Fibroblast of skin of scalp (primary cell): ENCODE measurements at places on chromosomes 4 and X.

DNA sequence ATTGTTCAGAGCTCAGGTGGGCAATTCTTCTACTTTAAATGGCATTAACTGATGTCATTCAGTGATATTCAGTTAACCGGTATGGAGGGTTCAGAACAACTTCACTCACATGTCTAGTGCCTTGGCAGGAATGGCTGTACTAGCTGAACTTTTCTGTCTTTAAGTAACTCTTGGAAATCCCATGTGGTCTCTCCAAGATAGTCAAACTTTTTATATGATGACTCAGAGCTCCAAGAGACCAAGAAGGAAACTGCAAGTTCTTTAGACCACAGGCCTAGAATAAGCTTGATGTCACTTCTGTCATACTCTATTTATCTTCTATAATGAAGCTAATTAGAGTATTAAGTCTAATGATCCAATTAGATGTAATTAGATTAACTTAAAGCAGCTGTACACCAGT is 24.9 kb downstream of the LHFPL1 start:
- DNase-seq: peak; percentile 66

- no peak for DNase-seq
These were observed 32.2 kb upstream of the EIF1AX start for GRCh38 chrX:20173856-20174255.

DNA sequence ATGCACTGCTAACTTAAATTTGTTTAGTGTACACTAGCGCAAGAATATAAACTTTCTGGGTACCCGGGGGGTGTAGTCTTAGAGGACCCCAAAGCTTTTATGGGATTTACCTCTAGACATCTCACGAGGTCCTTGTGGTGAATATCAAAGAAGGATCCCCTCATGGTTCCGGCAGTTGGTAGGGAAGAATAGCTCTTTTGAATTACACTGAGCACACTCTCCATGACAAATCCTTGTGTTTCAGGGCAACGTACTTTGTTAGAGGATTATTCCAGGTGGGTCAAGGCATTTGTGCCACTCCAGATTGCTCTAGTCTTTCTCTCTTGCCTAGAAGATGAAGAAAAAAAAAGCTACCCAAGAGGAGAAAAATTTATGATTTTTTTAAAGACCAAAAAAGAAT is 387.6 kb downstream of the PDHA2 start:
- DNase-seq: no peak

GRCh38 chrX:69066021-69066757 is 99.1 kb downstream of the PJA1 start:
- DNase-seq: no peak

GRCh38 chr4:120658772-120659171 is 263.8 kb downstream of the PRDM5 start:
- no peak for DNase-seq

DNA sequence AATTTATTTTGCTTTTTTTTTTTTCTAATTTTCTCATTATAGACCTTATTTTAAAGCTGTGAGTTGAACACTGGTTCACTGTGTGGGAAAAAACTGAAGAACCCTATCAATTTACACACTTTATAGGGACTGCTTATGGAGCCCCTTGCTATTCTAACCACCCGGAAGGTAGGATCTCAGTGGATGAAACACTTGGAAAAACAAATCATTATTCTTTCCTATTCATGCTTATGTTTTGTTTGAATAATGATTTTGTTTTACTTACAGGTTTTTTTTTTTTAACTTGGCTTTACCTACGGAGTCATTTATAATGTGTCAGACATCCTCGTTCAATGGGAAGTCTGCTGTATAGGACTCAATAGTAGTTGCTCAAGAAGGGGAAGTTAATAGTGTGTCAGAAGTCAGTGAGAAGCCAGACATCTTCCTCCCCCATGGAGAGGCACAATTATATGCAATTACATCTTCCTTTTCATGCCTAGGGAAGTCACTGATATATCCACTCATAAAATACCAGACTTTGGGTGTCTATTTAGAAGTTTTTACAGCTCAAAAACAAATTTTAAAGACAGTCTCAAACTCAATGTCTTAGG is 113.2 kb downstream of the ARSF start:
- no peak for DNase-seq

DNA sequence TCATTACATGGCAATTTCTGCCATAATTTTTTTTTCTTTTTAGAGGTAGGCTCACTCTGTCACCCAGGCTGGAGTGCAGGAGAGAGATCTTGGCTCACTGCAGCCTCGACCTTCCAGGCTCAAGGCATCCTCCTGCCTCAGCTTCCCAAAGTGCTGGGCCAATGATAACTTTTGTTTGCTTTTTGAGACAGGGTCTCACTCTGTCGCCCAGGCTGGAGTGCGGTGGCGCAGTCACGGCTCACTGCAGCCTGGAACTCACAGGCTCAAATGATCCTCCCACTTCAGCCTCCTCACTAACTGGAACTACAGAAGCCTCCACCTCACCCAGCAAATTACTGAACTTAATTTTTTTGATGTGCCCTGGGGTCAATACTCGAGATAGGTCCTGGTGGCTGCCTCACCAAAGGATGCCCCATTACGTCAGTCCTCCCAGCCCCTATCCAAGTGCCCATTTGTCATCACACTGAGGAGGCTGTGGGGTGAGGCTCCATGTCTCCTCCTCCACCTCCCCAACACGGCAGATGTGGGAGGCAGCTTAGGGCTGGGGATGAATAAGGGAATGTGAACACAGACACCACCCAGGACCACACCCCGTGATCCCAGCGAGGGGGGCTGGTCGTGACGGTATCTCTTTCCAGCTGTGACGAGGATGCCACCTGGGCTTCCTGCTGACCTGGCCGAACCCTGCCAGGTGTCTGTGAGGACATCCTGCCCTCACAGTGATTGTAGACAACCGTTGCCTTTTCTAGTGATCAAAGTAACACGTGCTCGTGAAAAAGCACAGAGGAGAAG is 12.4 kb upstream of the NKX1-1 start:
- no peak for DNase-seq

DNA sequence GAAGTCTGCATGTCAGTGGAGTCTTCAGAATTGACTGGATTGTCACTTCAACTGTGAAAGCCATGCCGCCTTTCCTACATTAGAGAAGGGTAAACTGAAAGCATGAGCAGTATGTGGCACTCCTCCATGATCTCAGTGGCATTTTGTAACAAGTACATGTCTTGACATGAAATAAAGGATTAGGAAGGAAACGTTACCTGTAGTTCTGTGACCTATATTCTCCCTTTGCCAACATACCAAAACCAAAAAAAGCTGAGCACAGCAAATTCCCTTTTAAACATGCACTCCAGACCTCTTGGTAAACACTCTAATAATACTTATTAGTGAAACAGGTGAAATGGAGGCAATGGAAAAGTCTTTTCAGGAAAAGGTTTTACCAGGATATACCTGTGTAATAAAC is 344.2 kb downstream of the GRIA2 start:
- DNase-seq: no peak

- DNase-seq: no peak
These were observed 83.8 kb upstream of the RPL34 start for GRCh38 chr4:108536577-108536976.

GRCh38 chrX:136292656-136293055 is 8.1 kb upstream of the ADGRG4 start:
- DNase-seq: no peak

DNA sequence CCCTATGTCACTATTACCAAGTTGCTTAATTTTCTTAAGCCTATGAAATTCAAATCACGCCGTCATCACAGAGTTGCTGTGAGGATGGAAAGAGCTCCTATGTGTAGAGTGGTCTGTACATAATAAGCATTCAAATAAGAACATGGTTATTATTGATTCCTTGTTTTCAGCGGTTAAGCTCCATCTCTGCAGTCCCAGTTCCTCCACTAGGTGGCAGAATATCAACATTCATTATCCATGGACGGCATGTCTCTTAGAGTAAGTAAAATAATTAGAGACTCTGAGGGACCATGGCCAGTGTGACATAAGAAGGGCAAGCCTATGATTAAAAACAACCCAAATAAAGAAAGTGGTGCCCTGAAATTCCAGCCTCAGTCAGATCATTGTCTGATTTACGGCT is 132.5 kb upstream of the NHS start:
- peak; percentile 46 for DNase-seq

GRCh38 chr4:129064717-129065116 is 28.6 kb downstream of the SCLT1 start:
- peak; percentile 68 for DNase-seq

DNA sequence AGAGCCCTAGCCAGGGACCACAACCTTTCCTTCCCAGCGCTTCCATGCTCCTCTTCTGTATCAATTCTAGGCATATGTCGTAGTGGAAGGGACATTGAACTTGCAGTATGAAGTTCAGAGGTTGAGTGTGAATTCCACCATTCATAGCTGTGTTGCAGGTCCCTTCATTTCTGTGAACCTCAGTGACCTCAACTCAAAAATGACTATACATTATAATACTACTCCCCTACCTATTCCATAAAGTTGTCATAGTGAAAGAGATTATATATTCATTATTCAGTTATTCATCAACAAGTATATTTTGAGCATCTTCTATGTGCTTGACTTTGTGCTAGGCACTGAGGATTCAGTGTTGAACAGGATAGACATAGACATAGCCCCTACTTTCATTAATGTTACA is 28.0 kb downstream of the SH3BGRL start:
- no peak for DNase-seq

DNA sequence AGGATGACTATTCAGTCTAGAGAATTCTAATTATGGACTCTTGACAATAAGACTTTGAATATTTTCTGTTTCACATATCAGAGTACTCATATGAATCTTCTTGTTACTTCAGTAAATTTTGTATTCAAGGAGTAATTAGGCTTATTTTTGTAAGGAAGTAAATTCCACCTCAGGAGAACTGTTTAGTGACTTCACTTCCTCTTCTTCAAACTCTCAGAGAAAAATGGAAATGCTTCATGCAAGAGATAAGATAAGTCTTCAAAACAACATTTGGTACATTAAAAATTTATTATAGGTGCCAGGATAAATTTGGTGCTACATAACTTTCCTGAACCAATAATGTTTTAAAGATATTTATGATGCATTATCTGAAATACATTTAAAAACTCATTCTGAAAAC is 1421.9 kb downstream of the PCDH7 start:
- DNase-seq: no peak

DNA sequence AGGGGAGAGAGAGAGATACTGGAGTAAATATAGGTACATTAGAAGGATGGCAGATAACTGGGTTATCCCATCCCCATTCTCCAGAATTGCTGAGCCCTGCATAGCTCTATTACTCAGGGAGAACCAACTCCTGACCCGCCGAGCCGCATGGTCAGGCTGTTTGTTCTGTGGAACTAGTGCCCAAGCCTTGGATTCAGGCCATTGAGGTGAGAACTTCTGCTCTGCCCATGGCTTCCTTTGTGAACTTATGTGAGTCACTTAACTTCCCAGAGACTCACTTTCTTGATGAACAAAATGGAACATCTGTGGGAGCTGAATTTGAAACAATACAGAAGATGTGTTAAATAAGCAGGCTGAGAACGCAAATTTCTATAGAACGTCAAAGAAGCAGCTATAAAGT is 54.2 kb downstream of the SPATA18 start:
- no peak for DNase-seq

DNA sequence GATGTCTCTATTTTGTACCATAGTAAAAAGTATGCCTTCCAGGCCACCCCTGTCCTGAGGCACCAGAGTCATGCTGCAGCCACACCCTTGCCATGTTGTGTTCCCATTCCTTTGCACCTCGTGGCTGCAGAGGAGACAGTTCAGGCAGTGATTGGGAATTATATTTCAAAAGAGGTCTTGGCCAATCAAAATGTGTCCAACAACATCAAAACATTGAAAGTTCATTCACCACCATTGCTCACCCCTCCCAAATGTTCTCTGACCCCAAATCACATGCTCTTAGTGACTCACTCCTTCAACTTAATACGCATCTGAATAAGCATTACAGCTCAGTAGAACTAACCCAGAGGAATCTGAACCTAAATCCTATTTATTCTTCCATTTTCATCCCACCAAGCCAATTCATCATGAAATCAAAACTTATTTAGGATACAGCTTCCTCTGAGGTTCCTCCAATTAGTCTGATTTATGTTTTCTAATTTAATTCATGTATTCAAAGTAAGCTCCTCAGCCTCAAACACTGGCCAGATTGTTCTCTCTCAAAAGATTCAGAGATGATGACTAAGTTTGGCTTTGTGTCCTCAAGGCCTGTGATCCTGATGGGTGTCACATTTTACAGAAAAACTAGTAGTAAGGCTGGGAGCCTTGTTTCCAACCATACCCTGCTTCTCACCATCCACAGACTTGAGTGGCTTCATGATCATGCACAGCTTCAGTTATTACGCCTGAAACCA is 323.2 kb upstream of the INTU start:
- no peak for DNase-seq

DNA sequence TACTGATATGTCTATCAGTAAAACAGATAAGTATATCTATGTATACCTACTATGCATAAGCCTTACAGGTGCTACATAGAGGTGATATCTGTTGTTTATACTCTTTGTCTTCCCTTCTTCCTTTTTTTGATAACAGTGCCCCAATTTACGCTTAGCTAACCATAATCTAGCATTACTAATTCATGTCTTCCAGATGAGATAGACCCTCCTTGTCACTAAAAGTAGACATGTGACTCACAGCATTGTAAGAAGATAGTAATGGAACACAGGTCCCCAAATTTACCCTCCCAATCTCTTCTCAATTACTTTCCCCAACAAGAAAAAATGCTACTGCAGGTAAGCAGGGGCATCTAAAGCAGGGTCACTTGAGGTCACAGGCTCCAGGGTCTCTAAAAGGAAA is 7.9 kb upstream of the NFKB1 start:
- no peak for DNase-seq

DNA sequence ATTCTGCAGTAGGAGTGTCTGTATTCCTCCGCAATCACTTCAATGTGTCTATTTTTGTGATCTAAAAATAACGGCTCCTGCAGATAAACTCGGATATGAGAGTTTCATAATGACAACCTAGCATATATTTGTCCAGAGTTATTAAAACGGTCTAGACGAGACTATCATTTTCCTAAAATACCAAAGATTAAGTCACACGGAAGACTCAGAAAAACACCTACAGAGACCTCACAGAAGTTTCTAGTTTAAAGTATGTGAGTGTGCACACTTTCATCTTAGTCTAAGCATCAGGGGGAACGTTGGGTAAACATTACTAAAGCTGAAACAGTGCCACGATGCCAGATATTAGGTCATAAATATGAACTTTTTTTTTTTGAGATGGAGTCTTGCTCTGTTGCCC is 156.9 kb downstream of the AFAP1 start:
- no peak for DNase-seq

GRCh38 chrX:100487795-100488194 is 77.7 kb upstream of the PCDH19 start:
- DNase-seq: no peak
